SIG-M5 (cell line): ENCODE measurements at places on chromosomes 6 and 20.

GRCh38 chr20:19735446-19735845 lies 22.6 kb upstream of the RIN2 start:
- no peak for DNase-seq

DNA sequence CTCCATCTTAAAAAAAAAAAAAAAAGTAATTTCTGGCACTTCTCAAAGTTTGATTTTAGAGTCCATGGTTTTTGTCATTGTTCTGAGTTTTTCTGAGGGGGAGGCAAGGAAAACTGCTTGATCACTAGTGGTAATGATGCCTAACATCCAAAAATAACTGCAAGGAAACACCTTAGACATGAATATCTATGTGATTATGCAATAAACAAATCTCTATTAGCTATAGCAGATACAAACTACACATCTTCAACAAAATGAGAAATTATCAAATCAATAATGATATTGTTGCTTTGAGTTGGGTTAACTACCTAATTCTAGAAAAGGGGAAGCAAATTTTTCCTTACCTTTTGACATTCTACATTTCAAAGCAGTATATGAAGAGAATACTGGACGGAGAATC lies 230.9 kb upstream of the JARID2 start:
- DNase-seq = no peak

DNA sequence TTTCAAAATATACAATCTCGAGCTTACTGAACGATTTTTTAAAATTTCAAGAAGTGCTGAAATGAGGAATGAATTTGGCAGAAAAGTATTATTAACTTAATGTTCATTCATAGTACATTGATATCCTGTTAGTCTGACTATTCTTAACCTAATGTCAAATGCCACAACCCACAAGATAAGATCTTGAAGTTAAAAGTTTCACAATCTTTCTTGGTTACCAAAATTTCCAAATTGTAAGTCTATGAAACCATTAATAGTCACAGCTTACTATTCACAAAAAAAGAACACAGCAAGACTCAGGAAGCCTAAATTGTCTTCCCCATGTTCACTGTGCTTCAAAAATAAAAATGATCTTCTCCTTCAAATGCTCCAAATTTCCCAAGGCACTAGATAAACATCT lies 71.3 kb downstream of the HACE1 start:
- DNase-seq = no peak

DNA sequence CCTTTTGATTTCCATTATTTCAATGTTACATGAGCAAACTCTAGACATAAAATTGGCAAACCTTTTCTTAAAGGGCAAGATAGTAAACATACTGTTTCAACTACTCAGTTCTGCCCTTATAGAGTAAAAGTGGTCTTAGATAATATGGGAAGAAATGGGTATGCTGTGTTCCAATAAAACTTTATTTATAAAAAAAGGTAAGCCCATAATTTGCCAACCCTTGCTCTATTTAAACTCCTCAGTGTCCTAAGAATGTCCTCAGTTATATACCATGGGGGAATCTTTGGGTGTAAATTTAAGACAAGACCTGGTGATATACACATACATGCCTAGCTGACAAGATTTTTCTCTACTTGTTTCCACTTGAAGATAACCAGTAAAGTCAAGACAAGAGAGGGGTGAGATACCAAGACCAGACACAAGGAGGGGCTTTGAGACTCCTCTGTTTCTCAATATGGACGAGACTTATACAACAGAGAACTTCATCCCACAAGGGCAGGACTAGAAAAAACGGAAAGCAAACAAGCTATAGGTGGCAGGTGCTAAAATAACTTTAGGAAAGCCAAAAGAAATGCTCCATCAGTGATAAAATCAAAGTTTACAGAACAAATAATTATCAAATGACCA lies 10.5 kb downstream of the SNX3 start:
- DNase-seq = no peak

GRCh38 chr20:49976542-49976941 lies 6.2 kb upstream of the SNAI1 start:
- DNase-seq = no peak

DNA sequence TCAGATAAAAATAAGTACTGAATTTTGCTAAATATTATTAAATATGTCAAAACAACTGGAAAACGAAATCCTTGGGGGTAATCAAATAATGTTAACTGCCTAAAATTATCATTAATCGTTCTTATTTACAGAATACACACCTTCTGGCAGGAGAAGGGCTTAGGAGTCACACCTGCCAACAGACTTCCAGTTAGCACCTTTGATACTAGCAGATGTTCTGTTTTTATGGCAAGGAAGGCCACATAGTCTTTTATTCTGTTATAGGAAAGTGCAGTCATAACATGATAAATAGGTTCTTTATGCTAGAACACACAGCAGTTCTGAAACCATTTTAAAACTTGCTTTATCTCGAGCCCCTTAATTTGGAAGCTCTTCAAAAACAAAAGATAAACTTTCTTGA lies 464.1 kb downstream of the UTRN start:
- DNase-seq = no peak

- DNase-seq = no peak
These were observed 33.4 kb upstream of the ZMYND8 start for GRCh38 chr20:47389867-47390347.

GRCh38 chr6:139468178-139468819 lies 93.9 kb upstream of the CITED2 start:
- DNase-seq = no peak
